NCI-H1417 treated with DMSO at 0.1 percent for 48 hours (cell line): ENCODE measurements at places on chromosomes 6 and 20.

GRCh38 chr20:52131048-52131643 lies 60.4 kb downstream of the ZFP64 start:
- DNase-seq = no peak

DNA sequence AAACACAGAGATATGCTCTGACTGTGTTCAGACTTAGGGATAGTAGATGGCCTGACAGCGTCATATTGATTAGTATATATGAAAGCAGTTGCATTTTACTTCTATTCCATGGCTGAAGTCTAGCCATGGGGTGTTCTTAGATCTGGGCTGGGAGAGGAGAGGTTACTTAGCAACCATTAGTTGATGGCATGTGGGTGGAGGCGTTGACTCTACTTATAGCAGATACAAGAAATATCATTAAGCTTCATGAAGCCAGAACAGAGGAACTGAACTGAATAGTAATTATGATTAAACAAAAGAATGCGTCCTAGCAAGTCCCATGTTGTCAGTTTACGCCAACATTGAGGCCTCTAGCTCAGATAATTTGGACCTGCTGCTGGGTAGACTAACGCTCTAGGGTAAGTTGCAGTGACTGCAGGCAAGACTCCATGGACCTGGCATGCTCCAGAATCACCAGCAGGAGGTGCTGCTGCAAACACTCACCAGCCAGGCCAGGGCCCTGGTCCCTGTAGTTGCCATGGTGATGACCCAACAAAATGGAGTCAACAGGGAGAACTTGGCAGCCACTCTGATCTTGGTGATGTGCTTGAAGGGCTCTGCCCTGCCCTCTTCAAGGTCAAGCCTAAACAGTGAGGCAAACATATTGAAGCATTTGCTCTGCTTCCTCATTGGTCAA lies 477.3 kb downstream of the PREX1 start:
- no peak for DNase-seq

- no peak for DNase-seq
Measured at GRCh38 chr20:44698351-44698750, 16.8 kb upstream of the CCN5 start.

DNA sequence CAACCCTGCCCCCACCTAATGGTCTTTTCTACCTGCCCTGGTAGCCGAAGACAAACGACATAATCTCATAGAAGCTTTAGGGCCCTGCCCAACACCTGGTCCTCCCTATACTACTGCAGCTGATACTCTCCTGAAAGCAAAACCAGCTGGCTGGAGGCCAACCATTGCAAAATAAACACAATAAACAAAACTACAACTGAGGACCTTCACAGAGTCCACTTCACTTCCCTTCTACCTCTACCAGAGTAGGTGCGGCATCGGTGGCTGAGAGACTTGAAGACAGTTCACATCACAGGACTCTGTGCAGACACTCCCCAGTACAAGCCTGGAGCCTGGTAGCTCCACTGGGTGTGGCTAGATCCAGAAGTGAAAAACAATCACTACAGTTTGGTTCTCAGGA lies 476.2 kb downstream of the MMUT start:
- no peak for DNase-seq

DNA sequence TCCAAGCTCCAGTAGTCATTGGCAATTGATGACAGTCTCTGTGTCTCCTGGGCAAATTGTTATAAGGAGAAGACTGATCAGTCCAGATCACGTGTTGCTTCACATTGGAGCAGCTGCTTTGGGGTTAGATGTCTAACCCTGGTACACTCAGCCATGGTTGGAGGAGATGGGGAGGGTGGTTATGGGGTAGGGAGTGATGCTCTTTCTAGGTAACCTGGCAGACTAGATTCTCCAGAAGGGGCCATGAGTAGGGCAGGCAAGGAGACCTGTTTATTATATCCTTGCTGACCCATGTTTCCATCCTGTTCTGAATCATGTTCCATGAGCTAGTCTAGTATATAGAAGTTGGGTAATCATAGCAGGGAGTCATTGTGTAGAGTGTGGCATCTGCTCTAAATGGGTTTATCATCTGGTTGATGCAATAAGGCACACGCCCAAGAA lies 50.8 kb upstream of the BACH2 start:
- DNase-seq = no peak

- no peak for DNase-seq
Measured at GRCh38 chr6:161257793-161258457, 15.9 kb downstream of the AGPAT4 start.

DNA sequence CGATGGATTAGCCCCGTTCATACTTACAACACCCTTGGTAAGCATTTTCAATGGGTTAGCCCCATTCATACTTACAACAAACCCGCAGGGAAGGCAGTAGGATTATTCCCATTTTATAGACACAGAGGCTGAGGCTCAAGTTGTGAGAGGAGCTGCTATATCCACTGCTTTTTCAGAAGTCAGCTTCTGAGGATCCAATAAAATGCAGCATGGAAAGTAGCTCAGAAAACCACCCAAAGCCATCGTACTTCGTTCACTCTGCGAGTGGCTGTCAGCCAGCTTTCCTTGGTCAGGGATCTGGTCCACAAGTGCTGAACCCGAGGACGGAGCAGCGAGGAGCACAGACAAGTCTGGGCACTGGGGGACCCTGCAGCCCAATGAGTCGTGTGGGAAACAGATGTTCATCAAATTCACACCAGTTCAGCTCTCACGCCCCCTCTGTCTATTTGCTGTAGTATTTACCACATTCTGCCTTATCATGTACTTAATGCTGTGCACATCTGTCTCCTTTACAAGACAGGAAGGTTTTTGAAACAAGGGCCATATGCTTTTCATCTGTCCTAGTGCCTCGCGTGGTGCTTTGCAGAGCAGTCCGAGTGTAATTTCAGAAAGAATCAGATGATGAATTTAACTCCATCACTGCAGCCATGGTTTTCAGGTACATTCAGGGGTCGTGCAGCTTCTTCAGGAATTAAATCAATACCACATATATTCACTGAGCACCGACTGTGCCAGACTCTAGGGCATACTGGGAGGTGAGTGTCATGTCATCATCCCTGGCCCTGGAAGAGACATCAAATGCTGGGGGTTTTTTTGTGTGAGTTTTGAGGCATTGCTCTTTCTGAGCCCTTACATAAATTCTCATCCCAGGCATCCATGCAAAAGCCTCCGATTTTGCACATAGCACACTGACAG lies 256.9 kb downstream of the CDH26 start:
- DNase-seq = no peak

DNA sequence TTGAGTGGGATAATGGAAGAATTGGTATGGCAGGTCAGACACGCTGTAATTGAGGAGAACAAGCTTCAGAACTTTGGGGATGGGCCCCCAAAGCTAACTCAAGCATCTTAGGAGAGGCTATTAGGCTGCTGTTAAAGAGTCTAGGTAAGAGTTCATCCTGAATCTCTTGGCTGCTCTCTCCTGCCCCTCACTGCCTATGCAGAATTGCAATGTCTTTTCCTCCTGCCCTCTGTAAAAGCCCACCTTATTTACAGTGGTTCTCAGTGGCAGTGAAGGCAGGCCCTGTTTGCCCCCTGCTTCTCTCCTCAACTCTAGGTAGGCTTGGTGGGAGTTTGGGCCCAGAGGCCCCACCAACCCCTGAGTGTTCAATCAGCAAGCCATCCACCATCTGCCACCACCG lies 55.0 kb downstream of the LYRM2 start:
- no peak for DNase-seq

GRCh38 chr6:53858196-53858595 lies 63.4 kb downstream of the LRRC1 start:
- DNase-seq = no peak

- DNase-seq = no peak
Measured at GRCh38 chr6:30884521-30885480, 482 bp downstream of the DDR1 start.

DNA sequence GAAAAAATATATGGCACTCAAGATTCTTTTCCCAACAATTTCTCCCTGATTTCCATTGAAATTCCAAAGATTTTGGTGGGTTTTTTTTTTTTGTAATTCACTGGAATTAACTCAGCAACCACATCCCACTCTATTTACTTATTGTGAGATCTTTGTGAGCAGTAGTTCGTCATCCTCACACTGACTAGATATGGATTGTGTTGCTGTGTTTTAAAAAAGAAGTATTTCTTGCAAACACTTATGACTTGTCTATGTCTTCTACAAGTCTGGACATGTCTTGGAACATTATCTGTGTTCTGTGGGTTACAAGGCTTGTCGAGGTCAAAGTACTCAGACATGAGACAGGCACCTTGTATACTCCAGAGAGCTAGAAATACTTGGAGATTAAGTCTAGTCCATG lies 7.3 kb upstream of the TENT5A start:
- DNase-seq = no peak

DNA sequence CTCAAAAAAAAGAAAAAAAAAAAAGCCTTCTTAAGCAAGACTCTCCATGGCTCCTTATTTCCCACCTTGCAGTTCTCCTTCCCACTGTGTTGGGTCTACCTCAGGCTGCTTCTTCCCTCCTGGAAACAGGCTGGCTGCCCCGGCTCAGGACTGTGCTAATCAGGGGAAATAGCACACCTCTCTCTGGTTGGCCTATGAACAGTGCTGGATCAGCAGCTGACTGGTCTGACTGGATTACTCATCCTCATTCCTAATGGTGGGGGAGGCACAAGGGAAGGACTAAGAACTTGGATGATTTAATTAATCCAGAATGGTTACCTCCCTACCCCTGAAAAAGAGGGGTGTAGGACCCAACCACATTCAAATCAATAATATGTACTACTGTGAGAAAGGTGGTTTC lies 3.9 kb upstream of the SRSF3 start:
- DNase-seq = no peak

- peak; percentile 78 for DNase-seq
Measured at GRCh38 chr6:127518710-127519468, at the start of gene MTCL3. Gene MTCL3 (minus strand): TSS chr6:127519335.

DNA sequence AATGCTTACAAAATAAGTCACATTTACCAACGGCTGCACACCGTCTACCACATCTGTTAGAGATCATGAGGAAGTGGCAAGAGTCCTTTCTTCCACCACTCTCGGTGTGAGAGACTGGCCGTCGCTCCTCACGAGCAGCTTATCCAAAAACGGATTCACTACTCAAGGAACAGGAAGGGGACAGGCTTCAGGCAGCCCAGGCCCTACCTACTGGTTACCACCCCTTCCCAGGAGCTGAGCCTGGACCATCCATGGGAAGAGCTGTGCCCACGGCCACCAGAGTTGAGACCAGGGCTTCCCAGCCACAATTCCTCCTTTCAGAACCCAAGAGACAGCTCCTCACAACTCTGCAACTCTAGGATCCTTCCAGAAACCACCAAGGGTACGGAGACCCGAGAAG lies 37.0 kb downstream of the FOXF2 start:
- no peak for DNase-seq

GRCh38 chr20:8909596-8909995 lies 159.3 kb upstream of the PLCB4 start:
- DNase-seq = no peak

- no peak for DNase-seq
Measured at GRCh38 chr6:142712231-142712630, 232.7 kb downstream of the HIVEP2 start.

DNA sequence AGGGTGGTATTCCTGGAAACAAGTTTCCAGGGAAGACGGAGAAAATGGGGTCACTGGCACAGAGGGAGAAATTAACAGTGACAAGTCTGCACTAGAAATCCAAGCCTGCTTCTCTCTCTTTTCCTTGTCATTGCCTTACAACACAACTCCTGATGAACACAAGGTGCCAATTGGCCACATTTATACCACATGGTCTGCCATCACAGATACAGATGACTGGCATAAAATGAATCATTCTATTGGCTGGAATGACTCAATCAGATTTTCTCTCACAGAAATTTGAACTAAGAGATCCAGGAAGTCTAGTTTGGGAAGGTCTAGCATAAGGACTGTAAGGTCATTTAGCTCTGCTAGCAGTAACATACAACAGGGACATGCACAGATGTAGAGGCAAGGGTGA lies 190.3 kb downstream of the LINC00237 start:
- DNase-seq = no peak

DNA sequence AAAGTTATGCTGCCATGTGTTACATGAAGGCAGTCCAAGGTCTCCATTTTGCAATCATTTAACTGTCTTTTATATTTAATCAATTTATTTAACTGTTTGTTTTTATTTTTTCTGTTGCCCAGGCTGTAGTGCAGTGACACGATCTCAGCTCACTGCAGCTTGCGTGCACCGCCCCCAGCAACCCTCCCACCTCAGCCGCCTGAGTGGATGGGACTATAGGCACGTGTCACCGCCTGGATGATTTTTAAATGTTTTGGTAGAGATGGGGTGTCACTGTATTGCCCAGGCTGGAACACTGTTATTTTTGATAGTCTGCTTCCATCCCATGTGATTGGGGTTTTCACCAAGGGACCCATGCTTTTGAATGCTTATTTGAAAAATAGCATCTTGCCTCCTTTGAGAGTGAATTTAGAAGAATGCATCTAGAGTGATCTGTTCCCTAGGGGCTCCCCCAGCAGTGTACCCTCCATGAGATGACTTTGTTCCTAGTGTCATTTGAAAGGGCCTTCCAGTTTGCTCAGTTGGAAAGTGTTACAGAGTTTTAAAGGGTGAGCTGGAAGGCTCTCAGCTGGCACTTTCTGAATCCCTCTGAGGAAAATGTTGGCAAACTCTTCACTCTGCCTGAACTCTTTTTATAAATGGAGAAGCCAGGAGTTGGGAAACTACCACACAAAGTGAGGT lies 143.4 kb downstream of the JARID2 start:
- DNase-seq = no peak

GRCh38 chr6:4017058-4017739 lies 61.7 kb downstream of the FAM217A start:
- no peak for DNase-seq

DNA sequence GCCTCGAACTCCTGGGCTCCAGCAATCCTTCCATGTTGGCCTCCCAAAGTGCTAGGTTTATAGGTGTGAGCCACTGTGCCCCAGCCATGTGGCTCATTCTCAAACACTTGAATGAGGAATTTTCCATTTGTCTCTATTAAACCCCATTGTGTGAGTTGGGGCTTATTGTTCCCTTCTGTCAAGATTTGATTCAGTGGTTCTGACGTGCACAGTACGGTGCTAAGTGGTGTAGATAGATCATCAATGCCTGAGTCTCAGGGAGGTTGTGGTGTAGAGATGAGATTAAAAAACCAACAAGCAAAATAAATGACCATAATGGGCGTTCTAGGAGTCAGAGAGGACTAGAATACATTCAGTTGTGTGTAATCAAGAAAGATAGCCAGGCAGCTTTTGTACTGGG lies 335.6 kb downstream of the PRL start:
- DNase-seq = no peak

- DNase-seq = no peak
Measured at GRCh38 chr6:144580771-144581170, 295.6 kb downstream of the UTRN start.

- no peak for DNase-seq
Measured at GRCh38 chr20:19295076-19295475, 82.6 kb downstream of the SLC24A3 start.

GRCh38 chr6:13673825-13674444 lies 37.7 kb downstream of the RANBP9 start:
- no peak for DNase-seq

GRCh38 chr6:52183131-52183713 lies 3.0 kb upstream of the IL17A start:
- no peak for DNase-seq

DNA sequence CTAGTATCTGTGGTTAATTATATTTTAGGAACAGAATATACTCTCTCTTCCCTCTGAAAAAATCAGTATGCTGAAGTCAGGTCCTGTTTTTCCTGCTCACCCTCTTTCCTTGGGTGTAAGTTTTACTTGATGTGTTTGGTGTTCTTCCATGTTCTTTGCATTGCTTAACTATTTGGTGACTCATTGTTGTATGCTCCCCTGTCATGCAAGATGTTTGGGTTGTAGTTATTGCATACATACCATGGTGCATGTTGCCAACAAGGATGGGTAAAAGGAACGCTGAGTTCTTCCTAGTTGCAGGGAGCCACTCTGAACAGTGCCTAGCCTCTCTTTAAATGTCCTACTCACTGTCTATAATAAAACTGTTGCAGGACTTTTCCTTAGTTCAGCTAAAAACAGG lies 207.9 kb upstream of the LAMP5 start:
- no peak for DNase-seq
